Stimulated activated CD8-positive, alpha-beta memory T cell treated with anti-CD3 and anti-CD28 coated beads, Interleukin-15, amount 100 ng/mL, for 4 hours (primary cell): ENCODE measurements at places on chromosomes 1 and 21.

GRCh38 chr1:236128646-236129178, 13.6 kb upstream of the GPR137B start:
- DNase-seq, result no peak

DNA sequence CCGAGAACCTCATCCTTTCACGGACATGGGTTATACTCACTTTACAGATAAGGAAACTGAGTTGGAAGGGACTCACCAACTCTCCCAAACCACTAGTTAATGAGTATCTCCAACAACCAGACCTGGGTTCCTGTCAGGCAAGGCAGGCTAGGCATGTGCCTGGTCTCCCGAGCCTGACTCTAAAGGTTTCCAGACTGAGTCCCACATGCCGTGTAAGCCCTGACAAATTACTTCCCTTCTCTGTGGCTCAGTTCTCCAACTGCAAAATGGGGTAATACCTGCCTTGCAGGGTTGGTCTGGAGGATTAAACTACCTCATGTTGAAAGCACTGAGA, 34.3 kb downstream of the SSBP3 start:
- no peak for DNase-seq

DNA sequence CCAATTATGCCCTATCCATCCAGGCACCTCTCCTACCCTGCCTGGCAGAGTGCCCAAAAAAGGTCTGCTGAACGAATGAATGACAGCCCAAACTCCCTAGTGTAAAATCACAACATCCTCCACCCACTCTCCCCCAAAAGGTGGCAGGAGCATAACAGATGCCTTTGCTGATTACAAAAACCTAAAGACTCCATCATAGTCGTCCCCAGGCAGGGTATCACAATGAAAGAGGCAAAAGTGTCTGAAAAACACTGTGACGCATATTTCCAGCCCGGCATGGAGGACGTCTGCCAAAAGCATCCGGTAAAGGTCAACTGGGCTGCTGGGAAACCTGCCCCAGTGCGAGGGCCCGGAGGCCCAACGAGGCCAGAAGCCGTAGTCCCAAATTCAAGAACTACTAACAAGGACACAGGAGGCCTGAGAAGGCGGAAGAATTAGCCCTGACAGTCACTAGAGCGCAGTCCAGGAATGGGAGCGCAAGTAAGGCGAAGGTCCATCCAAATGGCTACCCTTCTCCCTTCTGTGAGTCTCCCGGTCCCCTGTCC, 576 bp downstream of the SMIM12 start:
- no peak for DNase-seq

DNA sequence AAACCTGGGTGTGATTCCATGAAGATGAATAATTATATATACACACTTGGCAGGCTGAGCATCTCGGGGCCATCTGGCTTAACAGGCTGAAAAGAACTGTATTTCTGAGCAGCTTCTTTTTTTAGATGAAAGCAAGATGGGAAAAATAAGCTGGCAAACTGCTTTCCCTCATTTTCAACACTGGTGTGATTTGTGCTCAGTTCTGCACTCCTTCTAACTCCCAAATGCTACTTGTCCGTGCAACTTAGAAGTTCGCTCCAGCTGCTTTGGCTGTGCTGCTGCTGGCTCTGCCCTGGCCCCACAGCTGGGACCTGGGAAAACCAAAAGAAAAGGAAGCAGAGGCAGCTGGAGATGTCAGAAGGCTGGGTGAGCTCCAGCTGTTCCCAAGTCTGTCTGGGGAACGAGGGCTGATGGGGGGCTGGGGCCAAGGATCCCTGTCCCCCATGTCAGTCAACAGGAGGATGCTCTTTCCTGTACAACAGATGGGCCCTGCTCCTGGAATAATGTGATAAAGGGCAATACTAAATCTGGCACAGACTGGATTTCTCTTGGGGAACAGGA, 44.9 kb downstream of the PAFAH2 start:
- no peak for DNase-seq

DNA sequence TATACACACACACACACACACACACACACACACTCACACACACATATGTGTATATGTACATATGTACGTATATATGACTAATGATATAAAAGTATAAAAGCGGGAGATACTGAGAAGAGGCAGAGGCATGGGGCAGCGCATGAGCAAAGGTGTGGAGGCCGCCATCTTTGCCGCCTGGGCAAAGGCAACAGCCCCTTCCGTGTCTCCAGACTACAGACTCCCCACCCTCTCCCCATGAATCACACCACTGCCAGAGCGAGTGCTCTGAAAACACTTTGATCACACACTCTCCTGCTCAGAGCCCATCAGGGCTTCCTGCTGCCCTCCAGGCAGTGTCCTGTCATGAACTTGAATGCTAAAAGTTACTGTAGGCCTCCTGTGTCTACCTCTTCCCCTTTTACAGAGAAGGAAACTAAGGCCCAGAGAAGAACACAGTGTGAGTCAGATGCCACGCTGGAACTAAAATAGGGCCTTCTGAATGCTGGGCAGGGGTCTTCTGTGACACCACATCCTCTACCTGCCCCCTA, 54.7 kb upstream of the SSBP3 start:
- DNase-seq, result no peak

DNA sequence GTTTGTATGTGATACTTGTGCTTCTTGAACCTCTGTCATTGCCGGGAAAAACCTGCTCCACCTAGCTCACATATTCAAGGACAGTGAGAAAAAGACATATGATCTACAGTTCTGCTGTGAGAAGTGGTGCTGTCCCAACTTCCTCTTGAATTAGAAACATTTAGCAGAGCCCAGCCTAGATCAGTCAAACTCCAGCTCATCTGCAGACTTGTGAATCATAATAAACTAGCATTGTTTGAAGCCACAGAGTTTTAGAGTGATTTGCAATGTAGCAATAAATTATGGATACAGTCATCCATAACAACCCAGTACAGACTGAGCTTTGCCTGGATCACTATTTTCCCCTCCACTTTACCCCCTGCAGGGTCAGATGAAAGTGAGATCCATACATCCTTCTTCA, 497.8 kb downstream of the PLA2G4A start:
- DNase-seq, result no peak

DNA sequence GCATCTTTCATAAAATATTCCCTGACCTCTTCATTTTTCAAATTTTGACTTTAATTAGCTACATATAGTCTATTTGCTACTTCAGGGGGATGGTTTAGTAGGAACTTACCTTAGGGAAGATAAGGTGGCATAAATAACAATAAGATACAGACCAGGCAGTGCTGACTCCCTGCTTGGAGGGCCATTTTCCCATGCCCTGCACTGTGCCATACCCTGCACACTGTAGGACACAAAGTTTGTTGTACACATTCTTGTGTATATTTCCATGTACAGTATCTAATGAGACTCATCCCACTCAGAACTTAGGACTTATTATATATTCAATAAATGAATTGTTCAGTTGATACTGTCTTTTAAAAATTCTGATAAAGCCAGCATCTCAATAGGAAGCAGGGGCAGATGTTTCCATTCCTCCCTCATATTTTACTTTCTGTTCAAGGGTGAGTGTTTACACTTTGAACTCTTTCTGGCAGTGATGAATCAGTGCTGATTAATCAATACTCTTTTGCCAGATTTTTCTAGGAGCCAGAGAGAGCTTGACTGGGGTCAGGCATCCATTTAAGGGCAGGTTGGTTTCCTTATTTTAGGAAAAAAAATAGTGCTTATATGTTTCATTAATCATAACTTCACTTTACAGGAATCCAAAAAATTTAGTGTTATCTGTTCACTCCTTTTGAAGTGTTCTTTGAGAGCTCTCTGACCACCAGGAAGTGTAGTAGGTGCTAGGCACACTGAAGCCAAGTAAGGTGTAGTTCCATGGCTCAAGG, 30.6 kb downstream of the MPZL1 start:
- DNase-seq, result no peak

- no peak for DNase-seq
Observed at GRCh38 chr1:230584660-230585059, 57.6 kb upstream of the COG2 start.

DNA sequence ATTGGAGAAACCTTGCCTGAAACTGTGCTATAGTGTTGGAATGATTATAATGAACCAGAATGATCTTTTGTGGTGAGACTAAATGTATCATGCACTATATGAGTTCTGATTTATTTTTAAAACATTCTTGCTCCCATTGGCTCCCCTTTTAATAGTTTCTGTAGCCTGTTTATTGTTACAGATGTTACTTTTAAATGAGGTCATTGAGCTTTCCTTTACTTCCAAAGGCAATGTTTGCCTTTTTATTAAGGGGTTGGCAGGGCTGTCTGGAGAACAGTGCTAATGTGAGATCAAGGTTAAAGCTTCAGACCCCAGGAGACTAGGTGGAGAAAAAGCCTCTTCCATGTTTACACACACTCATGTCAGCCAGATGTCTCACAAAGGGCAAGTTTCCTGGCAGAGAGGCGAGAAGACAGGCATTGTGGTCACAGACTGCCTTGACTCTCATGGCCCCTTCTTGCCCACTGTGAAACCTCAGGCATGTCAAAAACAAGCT, 120.6 kb upstream of the RAVER2 start:
- DNase-seq, result no peak

GRCh38 chr1:225477296-225477911, 49.6 kb upstream of the LBR start:
- DNase-seq, result no peak

GRCh38 chr1:85884372-85885035, 176.3 kb upstream of the ZNHIT6 start:
- no peak for DNase-seq

- peak; percentile 30 for DNase-seq
Observed at GRCh38 chr1:24321697-24322469, 2.7 kb downstream of the GRHL3 start.

DNA sequence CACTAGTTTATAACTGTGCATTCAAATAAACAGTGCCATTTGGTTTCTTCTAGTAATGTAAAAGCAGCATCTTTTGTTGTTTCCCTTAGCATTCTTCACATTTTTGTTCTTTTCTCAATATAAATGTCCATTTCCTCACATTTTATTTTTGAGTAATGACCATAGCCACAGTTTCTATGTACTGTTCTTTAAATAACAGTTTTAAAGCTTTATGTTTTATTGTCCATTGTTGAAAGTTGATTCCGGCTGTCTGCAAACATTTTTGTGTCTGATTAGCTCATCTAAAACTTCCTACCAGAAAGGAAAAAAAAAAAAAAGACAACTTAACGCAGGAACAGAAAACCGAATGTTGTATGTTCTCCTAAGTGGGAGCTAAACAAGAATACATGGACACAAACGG, 139.7 kb downstream of the MAGI3 start:
- DNase-seq, result no peak
